Naive thymus-derived CD8-positive, alpha-beta T cell (primary cell): ENCODE measurements at places on chromosomes 2 and 18. TPM values are rescaled to one million over a fixed set of nuclear protein-coding genes. Genes with fewer than 3 reads are reported as not detected.
A peak's percentile ranks its signal among the peaks of the same experiment; 100 is the strongest.

Gene DOCK10
- total RNA-seq: 180 TPM

Gene KCNG2
- total RNA-seq: not detected

DNA sequence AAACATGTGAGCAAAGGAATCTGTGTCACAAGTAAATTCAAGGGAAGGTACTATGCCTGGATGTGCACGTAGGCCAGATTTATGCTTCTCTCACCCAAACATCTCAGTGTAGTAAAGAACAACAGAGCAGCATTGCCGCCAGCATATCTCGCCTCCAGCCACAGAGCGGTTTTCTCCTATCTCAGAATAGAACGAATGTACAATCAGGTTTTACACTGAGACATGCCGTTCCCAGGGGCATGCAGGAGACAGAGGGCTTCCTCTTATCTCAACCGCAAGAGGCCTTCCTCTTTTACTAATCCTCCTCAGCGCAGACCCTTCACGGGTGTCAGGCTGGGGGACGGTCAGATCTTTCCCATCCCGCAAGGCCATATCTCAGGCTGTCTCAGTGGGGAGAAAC lies 175.3 kb downstream of the RPIA start:
- H3K27ac ChIP-seq: peak overlapping the region; percentile 81
- peaks cover 30% of the 10 kb centered on the region for H3K4me1 ChIP-seq
- no peak overlapping the region for H3K4me3 ChIP-seq
- H3K27me3 ChIP-seq: peaks cover 8% of the 10 kb centered on the region

Gene FAM124B
- not detected for total RNA-seq

Gene LIMS3
- 0.23 TPM for total RNA-seq

DNA sequence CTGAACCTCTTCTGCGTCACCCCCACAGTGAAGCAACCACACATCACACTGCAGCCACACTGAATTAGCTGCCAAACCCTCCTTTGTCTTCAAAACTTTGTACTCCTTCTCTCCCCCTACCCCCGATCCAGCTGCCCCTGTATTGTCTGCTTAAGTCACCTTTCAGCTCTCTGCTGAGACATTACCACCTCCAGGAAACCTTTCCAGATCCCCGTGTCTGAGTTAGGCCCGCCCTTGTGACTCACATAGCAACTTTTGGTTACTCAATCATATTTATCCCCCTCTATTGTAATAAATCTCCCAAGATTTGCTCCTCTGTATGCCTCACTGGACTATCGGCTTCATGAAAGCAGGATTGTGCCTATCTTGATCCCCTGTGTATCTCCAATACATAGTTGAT lies 82.8 kb upstream of the CDCA7 start:
- no peak for DNase-seq
- no peak overlapping the region for H3K27ac ChIP-seq
- no peaks in the 10 kb centered on the region for H3K4me1 ChIP-seq
- no peaks in the 10 kb centered on the region for H3K36me3 ChIP-seq
- H3K4me3 ChIP-seq: no peak overlapping the region
- no peaks in the 10 kb centered on the region for H3K27me3 ChIP-seq

DNA sequence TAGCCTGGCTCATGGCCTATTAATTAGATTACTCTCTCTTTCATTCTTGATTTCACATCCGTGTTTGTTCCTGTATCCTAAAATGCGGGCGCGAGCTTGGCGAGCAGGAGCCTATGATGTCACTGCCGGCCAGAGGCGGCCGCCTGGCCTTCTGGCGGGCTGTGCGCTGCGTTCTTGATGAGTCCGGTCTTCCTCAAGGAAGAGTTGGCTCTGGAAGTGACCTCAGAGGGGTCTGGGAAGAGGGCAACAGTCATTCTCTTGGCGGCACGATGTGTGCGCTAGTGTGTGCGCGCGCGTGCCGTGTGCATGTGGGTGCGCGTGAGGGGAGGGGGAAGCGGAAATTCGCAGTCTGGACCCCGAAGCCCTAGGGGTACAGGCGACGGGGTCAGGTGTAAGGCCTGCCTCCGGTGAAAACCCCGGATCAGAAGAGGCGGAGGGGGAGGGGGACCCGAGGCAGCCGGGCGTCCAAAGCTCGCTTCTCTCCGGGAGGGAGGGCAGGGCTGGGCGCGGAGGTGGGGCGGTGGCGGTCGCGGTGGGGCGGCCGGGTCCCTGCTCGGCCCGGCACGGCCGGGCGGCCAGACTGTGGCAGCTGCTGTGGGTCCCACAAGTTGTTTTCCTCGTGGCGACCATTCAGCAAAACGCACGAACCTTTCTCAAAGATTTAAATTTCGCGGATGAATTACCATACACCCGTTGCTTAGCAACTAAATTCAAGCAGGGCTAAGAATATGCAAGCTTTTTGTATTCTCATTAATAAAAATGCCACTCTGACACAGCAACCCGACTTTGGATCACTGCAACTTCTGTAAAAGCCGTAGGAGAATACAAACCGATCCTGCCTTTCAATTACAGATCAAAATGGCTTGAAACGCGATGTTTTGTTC lies 8.4 kb downstream of the POU3F3 start:
- H3K4me3 ChIP-seq: no peak overlapping the region
- peaks cover 18% of the 10 kb centered on the region for H3K4me1 ChIP-seq
- H3K27me3 ChIP-seq: peaks cover 81% of the 10 kb centered on the region
- DNase-seq: no peak

GRCh38 chr2:225486236-225486635 lies 86.7 kb downstream of the NYAP2 start:
- H3K27me3 ChIP-seq: no peaks in the 10 kb centered on the region
- H3K36me3 ChIP-seq: no peaks in the 10 kb centered on the region
- H3K27ac ChIP-seq: no peak overlapping the region
- DNase-seq: no peak

GRCh38 chr2:214328941-214329340 lies 81.9 kb upstream of the VWC2L start:
- no peak overlapping the region for H3K27ac ChIP-seq
- H3K36me3 ChIP-seq: no peaks in the 10 kb centered on the region
- DNase-seq: no peak
- H3K4me1 ChIP-seq: no peaks in the 10 kb centered on the region

DNA sequence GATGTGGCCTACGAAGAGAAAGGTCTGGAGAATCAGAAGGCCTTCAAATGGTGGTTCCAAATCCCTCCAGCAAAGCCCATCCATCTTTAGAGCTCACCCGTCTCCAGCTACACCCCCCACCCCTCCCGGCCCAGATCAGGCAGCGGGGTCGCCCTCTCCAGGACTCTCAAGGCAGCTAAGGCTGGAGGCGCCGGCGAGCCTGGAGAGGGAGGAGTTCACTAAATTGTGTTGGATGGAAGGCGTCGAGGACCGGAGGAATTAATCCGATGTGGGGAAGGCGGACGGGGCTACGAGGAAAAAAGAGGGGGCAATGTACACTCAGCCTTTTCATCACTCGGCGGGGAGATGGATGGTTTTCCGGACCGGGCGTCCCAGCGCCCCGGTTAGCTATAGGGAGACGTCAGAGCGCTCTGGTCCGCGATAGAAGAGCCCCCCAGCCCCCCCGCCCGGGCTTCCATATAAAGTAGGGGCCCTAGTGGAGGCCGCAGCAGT lies at the start of gene GRP:
TSS of gene GRP (plus strand) at position 487 of the 492 bp plus-strand sequence. CDS start 108 bp downstream, outside the sequence.
- peaks cover 60% of the 10 kb centered on the region for H3K27me3 ChIP-seq
- no peak for DNase-seq
- no peak within 1 kb of the TSS for H3K27ac ChIP-seq
- H3K4me1 ChIP-seq: peaks cover 9% of the 10 kb centered on the region
- H3K4me3 ChIP-seq: peak within 1 kb of the TSS; percentile 28
- H3K36me3 ChIP-seq: no peaks in the 10 kb centered on the region

DNA sequence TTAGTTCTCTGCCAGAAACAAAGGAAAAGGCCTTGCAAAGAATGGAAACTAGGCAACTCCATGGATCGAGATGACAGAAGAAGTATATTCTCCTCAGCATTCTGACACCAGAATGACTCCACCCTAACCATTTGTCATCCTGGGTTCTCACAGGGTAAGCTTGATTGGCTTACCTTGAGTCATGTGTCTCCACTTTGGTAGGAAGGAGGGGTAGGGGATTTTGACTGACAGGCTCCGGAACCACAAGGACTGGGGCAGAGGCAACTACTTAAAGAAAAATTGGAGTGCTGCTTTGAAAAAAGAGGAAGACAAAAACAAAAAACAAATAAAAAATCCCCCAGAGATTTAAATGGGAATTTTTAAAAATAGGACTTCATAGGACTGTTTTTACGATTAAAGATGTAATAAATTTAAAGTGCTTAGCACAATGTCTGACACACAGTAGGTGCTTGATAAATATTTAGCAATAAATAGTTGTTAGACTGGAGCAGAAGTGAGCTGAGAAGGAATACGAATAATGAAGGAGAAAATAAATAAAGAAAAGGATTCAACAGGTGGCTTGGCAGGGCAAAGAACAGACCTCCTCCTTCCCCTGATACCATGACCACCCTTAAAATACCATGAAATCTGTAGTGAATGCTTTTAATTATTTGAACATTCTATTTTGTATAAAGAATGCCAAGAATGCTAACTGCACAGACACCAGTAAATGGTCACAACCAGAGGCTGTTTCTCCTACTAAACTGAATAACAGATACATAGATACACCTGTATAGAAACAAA lies 230.2 kb downstream of the CDCA7 start:
- no peaks in the 10 kb centered on the region for H3K36me3 ChIP-seq
- H3K4me1 ChIP-seq: no peaks in the 10 kb centered on the region
- peaks cover 14% of the 10 kb centered on the region for H3K27me3 ChIP-seq
- H3K4me3 ChIP-seq: no peak overlapping the region
- no peak for DNase-seq

DNA sequence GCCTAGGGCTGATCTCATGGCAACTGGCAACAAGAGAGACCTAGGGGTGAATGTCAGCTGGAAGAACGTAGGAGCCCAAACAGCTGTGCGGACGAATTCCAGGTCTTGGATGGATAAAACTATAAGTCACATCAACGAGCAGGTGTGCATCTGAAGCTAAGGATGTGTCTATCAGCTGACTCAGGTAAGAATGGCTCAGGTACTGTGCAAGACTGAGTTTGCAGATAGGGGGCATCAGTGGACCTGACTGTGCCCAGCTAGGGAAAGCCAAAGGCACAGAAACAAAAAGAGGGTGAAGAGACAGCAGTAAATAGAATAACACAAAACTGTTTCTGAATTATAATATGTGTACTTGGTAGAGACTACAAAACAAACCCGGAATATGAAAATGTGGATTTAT lies 357.3 kb downstream of the ZEB2 start:
- H3K4me3 ChIP-seq: no peak overlapping the region
- H3K4me1 ChIP-seq: no peaks in the 10 kb centered on the region
- no peaks in the 10 kb centered on the region for H3K36me3 ChIP-seq
- peak; percentile 50 for DNase-seq
- H3K27ac ChIP-seq: no peak overlapping the region

Gene QPCT
- not detected for total RNA-seq

Gene ARHGAP28
- total RNA-seq: not detected

DNA sequence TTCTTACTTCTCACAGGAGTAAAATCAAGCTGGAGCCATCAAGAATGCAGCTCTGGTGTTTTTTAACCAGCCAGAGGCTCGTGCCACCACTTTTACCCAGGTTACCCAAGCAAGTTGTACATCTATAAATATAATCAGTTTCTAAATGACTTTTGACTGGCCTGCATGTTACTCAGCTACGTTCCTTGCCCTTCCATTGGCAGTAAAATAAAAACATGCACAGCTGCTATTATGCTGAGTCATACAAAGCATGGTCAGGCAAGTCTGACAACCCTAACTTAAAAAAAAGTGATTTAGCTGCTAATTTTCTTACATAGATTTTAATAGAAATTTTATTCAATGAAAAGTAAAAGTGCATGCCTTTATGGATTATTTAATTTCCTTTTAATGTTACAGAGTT lies 111.7 kb upstream of the CSRNP3 start:
- no peaks in the 10 kb centered on the region for H3K4me1 ChIP-seq
- DNase-seq: no peak
- H3K36me3 ChIP-seq: no peaks in the 10 kb centered on the region
- no peak overlapping the region for H3K4me3 ChIP-seq
- H3K27me3 ChIP-seq: no peaks in the 10 kb centered on the region

Gene WIPF1
- total RNA-seq: 408 TPM

- H3K27ac ChIP-seq: no peak overlapping the region
- H3K27me3 ChIP-seq: no peaks in the 10 kb centered on the region
- H3K36me3 ChIP-seq: no peaks in the 10 kb centered on the region
- no peaks in the 10 kb centered on the region for H3K4me1 ChIP-seq
These were observed 201.2 kb downstream of the SLC4A10 start for GRCh38 chr2:161825429-161825828.

DNA sequence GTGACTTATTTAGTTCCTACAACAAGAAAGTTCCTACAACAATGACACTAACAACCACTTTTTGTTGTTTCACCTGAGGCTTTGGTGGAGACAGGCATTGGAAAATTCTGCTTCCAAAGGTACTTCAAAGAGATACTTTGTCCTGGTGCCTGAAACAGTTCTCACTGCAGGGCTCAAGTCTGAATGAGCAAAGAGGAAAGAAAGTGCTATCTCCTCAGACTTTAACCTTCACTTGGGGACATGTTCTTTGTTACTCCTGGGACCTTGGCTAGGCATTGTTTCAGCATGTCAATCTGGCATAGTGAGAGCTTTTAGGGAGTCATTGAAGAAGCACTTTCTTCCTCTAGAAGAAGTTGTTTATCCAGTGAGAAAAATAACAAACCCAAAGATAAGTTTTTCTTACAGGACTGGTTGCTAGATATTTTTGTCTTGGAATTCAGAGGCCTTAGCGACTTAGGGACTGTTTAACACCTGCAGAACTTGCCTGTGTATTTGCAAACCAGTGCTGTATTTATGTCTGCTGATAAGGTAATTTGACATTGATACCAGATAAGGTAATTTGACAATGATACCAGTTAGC lies 12.2 kb downstream of the MDH1 start:
- no peak overlapping the region for H3K4me3 ChIP-seq
- H3K4me1 ChIP-seq: peaks cover 9% of the 10 kb centered on the region
- H3K27me3 ChIP-seq: no peaks in the 10 kb centered on the region
- H3K36me3 ChIP-seq: peaks cover 13% of the 10 kb centered on the region

GRCh38 chr2:172397148-172397834 lies 30.1 kb upstream of the ITGA6 start:
- H3K36me3 ChIP-seq: no peaks in the 10 kb centered on the region
- H3K4me1 ChIP-seq: peaks cover 5% of the 10 kb centered on the region
- no peak overlapping the region for H3K27ac ChIP-seq

Gene PDE11A
- not detected for total RNA-seq

GRCh38 chr2:73852020-73852419 lies 23.3 kb downstream of the STAMBP start:
- no peaks in the 10 kb centered on the region for H3K27me3 ChIP-seq
- no peaks in the 10 kb centered on the region for H3K36me3 ChIP-seq
- H3K27ac ChIP-seq: no peak overlapping the region
- H3K4me3 ChIP-seq: no peak overlapping the region
- no peak for DNase-seq

DNA sequence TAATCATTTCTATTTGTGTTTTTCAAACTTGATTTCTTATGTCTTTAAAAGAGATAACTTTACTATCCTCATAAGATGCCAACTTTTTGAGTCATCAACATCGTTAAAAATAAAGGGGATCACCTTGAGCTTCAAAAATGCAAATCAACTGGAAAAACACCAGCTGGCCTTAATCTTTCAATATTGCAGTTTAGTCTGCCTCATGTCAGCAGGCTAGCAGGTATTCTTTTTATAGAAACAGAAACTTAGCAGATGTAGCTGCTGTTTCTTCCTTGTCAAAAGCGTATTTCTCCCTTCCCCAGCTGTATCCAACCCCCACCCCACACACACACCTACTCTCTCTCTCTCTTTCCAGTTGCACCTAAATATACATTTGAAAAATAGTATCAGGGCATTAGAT lies 154.1 kb upstream of the ZNF804A start:
- no peak overlapping the region for H3K27ac ChIP-seq
- H3K27me3 ChIP-seq: no peaks in the 10 kb centered on the region
- no peaks in the 10 kb centered on the region for H3K36me3 ChIP-seq
- H3K4me1 ChIP-seq: no peaks in the 10 kb centered on the region

Gene UNC80
- total RNA-seq: not detected
